ENCODE measurements at places on chromosomes 2 and 18.
A peak's percentile ranks its signal among the peaks of the same experiment; 100 is the strongest.

DNA sequence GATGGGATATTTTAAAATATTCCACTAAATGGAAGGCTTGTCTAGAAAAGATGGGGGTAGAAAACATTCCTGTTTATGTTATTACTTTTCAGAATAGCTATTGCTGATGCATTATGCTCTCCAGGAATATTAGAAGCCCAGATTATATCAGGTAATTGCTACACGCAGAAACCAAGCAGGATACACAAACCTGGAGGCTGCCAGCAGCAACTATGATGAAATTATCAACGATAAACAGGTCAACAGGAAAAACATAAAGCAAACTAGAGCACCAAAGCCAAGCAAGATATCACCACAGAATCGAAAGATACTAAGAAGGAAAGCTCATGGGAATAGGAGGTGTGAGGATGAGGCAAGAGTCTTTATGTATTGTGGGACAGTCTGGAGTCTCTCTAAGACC, 113.2 kb upstream of the SPATS2L start:
- DNase-seq: no peak

- DNase-seq: no peak
Observed at GRCh38 chr18:44805176-44805575, 124.5 kb downstream of the SETBP1 start.

DNA sequence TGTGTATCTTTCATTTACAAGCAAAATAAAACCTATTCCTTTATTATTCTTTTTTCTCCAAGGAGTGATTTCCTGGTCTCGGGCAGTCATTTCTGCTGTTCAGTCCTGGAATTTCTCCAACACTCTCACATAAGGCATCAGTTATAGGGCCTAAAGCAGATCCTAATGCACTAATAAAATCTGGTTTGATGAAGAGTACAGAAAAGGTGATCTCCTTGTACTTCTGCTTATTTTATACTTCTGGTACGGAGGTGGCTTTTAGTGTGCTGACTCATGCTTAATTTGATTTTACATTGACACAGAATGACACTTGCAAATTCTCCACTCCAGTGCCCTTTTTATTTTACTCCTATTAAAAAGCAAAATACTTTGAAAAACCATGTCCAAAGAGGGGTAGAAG, 157.4 kb downstream of the DOK6 start:
- no peak for DNase-seq

DNA sequence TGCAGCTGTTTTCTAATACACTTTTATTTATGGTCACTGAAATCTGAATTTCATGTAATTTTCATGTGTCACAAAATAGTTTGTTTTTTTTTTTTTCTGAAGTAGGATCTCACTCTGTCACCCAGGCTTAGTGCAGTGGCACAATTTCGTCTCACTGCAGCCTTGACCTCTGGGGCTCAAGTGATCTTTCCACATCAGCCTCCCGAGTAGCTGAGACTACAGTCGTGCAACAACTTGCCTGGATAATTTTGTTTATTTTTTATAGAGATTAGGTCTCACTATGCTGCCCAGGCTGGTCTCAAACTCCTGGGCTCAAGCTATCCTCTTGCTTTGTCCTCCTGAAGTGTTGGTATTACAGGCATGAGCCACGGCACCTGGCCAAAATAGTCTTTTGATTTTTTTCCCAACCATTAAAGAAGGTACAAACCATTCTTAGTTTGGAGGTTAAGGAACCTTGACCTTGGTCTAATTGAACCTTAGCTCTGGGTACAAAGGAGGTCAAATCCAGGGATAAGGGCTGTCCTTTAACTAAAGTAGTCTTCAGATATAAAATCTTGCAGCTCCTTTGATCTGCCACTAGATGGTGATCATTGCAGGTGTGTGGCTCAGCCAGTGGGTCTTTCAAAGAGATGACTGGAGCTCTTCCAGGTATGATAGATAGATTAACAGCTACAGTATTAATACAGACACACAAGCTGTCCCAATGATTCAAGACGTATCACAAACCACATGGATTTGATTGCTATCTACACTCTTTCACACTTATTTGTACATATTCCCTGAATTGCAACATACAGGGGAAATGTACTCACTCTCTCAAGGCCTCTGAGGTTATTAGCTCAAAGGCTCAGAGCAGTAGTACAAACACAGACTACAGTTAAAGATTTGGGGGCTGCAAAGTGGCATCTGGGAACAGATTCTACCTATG, 4.7 kb upstream of the KRCC1 start:
- peak; percentile 12 for DNase-seq

GRCh38 chr2:230870544-230871360, 6.0 kb downstream of the ITM2C start:
- DNase-seq: no peak

- DNase-seq: no peak
Observed at GRCh38 chr18:14189858-14190257, 57.6 kb upstream of the ZNF519 start.

- peak; percentile 69 for DNase-seq
Observed at GRCh38 chr18:46917108-46917802, at the start of the genes KATNAL2 and PIAS2. Gene KATNAL2, plus strand, starts transcription at chr18:46917602. Its CDS starts 29,271 bp downstream, at chr18:46946873. Gene PIAS2, minus strand, starts transcription at chr18:46917507. Its CDS starts 162 bp downstream, at chr18:46917345.

GRCh38 chr2:167383610-167384194, 495.4 kb downstream of the XIRP2 start:
- no peak for DNase-seq

GRCh38 chr2:84202166-84202565, 256.9 kb downstream of the SUCLG1 start:
- DNase-seq: no peak

DNA sequence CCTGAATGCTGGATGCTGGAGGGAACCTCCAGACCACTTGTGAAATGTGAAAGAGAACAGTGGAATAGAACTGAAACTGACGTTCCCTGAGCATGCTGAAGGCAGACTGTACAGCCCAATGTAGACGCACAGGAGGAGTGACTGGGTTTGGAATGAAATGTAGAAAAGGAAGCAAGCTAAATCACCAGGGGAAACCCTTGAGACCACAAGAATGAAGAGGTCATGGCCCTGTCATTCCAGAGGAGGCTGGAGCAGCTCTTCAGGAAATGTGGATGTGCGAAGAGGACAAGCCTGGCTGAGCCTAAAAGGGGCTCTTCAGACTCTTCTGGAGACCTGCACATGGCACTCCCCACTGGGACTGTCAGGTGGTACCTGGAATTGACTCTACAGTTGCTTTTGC, 118.5 kb upstream of the ALPP start:
- DNase-seq: no peak

DNA sequence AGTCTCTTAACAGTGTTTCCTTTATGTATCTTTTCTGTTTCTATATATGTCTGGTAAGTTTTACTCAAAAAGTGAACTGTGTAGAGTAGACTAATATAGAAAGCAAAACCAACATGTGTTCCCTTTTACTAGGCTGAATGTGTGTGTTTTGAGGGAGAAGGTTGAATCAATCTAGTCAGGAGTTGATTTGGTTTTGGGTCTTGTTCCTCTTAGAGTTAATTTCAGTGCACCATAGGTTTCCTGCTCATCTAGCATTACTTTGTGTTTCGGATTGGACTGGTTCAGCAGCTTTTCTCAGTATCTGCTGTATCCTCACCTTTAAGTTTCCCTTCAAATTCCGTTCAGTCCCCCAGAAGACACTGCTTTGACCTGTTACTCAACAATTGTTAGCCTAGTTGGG, 52.0 kb upstream of the TRIM43 start:
- DNase-seq: no peak

GRCh38 chr2:209974576-209974975, 27.9 kb upstream of the RPE start:
- DNase-seq: no peak

- no peak for DNase-seq
Observed at GRCh38 chr18:32093102-32093511, 1.4 kb downstream of the RNF138 start.

DNA sequence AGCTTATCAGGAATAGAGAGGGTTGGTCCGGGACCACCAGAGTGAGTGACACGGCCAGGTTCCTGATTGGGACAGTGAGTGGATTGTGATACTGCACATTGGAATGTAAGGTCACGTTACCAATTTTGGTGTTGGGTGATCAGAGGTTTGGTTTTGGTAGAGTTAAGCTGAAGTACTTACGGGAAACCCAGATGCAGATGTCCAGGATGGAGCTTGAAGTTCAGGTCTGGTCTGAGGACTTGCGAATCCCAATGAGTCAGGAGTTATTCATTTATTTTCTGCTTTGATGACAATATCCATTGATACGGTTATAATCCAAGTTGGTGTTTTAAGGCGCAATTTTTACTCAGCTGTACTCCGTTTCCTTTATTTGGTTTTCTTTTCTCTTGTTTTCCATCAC, 273.6 kb downstream of the ALPK2 start:
- no peak for DNase-seq

- DNase-seq: no peak
Observed at GRCh38 chr2:200130762-200131166, 175.4 kb downstream of the MAIP1 start.

GRCh38 chr18:61554117-61554776, 221.0 kb downstream of the CDH20 start:
- peak; percentile 6 for DNase-seq

- no peak for DNase-seq
Observed at GRCh38 chr2:200168641-200169555, 137.6 kb upstream of the SPATS2L start.

DNA sequence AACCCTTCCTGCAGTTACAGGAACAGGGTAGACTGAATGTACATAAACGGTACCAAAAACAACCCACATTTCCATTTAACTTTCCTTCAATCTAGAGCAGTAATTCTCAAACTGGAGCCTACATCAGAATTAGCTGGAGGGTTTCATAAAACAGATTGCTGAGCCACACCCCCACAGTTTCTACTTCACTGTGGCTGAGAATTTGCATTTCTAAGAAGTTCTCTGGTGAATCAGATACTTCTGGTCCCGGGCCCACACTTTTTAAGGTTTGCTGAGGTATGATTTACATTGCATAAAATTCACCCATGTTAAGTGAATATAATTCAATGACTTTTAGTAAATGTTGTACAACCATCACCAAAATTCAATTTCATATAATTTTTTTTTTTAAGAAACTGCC, 113.7 kb downstream of the SRBD1 start:
- DNase-seq: no peak

DNA sequence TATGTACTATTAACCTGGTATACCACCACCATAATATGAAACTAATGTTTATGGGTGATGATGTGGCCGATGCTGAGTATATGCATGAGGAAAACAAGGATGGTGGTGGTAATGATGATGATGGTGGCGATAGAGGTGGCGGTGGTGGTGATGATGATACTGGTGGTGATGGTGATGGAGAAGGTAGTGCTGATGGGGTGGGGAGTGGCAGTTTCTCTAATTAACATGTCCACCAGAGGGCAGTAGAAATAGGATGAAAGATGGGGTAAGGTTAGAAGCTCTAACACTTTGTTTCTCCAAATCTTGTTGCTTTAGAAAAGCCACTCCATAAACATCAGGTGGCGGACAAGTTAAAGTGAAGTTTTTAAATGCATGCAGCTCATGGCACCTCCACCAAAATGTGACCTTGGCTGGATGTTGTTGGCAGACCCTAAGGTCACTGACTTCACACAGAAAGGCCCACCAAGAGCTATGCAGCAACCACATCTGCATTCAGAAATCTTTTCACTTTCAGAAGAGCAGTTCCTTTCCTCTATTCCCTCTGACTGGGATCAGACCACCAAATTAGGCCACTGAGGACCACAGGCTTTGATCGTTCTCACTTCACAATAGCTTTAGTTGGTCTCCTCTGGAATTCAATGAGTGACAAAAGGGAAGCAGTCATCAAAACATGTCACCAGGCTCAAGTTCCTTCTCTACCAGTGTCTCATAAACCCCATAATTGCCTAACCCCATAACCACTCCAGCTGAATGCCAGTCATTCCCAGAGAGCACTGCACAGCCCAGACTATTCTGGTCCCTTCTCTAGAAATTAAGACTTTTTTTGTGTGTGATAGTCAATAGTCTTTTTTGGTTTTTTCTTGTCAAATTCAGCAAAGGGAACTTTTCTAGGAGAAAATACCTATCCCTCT, 7.5 kb upstream of the BCL11A start:
- DNase-seq: no peak

DNA sequence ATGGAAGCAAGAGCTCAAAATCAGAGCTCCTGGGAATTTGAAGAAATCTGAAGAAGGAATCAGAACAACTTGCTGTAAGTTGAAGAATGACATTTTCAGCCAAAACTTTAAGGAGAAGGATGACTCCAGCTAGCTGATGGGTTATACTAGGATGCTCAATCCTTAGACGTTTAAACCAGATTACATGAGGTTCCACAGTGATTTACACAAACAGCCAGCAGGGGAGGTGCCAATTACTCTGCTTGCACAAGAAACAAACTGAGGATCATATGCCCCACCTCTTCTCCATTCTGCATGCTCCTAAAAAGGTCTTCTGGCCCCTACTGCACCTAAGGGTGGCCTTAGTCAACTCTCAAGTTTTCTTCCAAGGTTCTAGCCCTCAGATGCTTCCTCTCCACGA, 47.9 kb upstream of the PCBP1 start:
- no peak for DNase-seq

GRCh38 chr2:231621051-231621879, 28.6 kb downstream of the TEX44 start:
- DNase-seq: no peak

DNA sequence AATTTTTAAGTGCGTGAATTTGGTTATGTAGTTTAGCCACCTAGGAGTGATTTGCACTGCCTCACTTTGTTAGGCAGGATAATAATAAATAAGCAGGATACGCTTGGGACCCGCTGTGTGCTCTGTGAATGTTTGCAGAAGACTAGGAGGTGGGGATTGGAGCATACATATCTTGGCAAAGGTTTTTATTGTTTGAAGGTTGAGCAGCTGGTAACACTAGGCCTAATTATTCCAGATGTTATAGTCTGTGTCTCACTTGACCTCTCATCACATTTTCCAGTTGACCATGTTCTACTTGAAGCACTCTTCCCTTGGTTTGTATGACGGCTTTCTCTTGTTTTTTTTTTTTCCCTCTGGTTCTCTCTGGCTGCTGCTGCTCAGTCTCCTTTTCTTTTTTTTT, 42.7 kb downstream of the FHOD3 start:
- DNase-seq: no peak

- DNase-seq: no peak
Observed at GRCh38 chr2:149180226-149180875, 141.9 kb downstream of the LYPD6B start.

DNA sequence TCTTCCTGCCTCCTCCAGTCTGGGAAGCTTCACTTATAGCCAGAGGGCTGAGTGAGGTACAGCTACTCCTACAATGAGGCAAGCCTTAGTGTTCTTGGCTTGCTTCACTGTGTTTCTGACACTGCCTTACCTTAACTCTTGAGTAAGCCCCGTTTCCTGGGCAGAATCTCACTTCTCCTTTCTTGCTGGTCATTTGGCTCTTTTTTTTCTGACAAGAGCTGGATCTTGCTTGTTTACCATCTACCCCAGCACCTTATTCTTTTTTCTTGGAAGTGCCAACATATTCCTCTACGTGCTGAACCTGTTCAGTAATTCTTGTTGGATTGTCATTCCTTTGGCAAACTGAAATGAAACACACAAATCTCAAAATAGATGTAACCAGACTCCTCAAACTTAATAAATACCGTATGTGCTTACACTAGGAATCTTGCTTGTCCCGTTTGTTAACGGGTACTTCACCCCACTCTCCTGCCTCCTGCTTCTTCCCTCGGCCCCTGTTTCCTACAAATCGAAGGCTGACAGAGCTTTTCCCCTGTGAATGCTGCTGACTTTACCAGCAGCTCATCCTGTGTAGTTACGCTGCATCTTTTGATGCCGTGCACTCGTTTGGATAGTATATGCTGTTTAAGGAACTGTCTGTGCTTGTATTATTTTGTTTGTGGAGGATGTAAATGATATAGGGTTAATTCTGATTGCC, 132.2 kb downstream of the FMNL2 start:
- DNase-seq: no peak

Data from activated T-cell treated with anti-CD3 and anti-CD28 coated beads, Interleukin-2, amount 50 U/mL, for 4 hours (primary cell).